Stomach (tissue), 19 donors: ENCODE measurements at places on chromosomes 1 and 21. TPM values are rescaled to one million over a fixed set of nuclear protein-coding genes. Genes with fewer than 3 reads are reported as not detected.

GRCh38 chr1:226549094-226549936, 751 bp downstream of the STUM start:
- peaks cover 41% of the 10 kb centered on the region for H3K4me1 ChIP-seq
- peak; percentile 39 for DNase-seq
- H3K27ac ChIP-seq: peak overlapping the region; percentile 30

GRCh38 chr21:41359286-41359685, 2.5 kb upstream of the MX2 start:
- H3K27me3 ChIP-seq: no peaks in the 10 kb centered on the region
- H3K4me3 ChIP-seq: no peak overlapping the region
- H3K27ac ChIP-seq: peak overlapping the region; percentile 62
- DNase-seq: no peak

GRCh38 chr21:29172282-29172681, 41.8 kb downstream of the MAP3K7CL start:
- DNase-seq: no peak
- H3K36me3 ChIP-seq: no peaks in the 10 kb centered on the region
- no peak overlapping the region for H3K27ac ChIP-seq
- H3K27me3 ChIP-seq: no peaks in the 10 kb centered on the region
- H3K4me1 ChIP-seq: peaks cover 14% of the 10 kb centered on the region

DNA sequence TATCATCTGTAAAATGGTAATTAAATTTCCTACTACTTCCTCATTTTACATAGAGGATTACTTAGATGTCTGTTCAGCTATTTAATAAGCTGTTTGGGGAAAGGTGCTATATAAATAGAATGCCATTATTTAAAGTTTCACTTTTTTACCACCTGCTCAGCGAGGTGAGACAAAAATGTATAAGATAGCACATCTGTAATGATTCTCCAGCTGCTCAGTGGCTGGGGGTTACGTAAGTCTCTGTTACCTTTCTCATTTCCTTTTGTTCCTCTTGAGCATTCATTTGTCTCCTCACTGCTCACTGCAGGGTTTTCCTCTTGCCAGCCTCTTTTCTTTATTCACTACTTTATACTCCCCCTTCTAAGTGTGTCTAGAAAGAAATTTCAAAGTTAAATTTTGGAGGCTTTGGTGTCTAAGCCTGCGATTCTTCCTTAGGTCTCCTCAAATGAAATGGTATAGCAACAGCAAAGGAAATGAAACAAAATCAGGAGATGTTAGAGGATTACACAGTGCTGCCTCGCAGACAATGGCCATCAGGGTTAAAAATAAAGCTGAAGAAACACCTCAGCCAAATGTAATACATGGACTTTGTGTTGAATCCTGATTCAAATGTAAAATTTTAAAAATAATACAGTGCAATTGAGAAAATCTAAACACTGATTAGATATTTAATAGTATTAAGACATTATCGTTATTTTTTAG, 6.8 kb downstream of the RGS8 start:
- DNase-seq: no peak
- peaks cover 3% of the 10 kb centered on the region for H3K27me3 ChIP-seq
- H3K4me3 ChIP-seq: no peak overlapping the region
- H3K36me3 ChIP-seq: no peaks in the 10 kb centered on the region
- H3K27ac ChIP-seq: no peak overlapping the region

The CNN3 gene
- 220 TPM for total RNA-seq

- peaks cover 24% of the 10 kb centered on the region for H3K27me3 ChIP-seq
- H3K36me3 ChIP-seq: no peaks in the 10 kb centered on the region
- H3K4me3 ChIP-seq: no peak overlapping the region
- DNase-seq: no peak
Observed at GRCh38 chr1:20284625-20285024, 6.0 kb upstream of the VWA5B1 start.

DNA sequence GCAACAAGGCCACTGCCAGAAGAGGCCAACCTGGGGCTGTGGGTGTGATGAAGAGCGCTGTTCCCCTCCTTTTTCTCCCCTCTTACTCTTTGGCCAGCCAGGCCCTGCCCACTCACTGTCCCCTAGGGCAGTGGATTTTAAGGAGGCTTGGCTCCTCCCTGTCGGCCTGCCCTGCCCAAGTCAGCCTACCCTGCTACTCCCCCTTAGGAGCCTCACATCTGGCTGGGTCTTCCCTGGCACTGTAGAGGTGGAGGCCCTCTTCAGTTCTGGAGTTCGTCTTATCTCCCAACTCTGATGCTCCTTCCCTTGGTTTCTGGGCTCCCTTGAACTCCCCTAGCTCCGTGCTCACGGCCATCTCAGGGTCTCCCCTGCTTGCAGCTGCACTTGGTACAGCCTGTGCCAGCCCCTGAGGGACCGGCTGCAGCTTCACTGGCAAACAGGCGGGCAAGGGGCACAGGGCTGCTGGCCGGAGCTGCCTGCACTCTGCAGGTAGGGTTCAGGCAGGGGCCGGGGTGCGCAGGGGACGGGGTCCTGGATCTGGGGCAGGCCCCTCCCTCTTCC, 4.0 kb downstream of the AMPD2 start:
- H3K27ac ChIP-seq: no peak overlapping the region
- peaks cover 64% of the 10 kb centered on the region for H3K4me1 ChIP-seq
- H3K27me3 ChIP-seq: no peaks in the 10 kb centered on the region
- H3K36me3 ChIP-seq: peaks cover 38% of the 10 kb centered on the region
- H3K4me3 ChIP-seq: no peak overlapping the region

DNA sequence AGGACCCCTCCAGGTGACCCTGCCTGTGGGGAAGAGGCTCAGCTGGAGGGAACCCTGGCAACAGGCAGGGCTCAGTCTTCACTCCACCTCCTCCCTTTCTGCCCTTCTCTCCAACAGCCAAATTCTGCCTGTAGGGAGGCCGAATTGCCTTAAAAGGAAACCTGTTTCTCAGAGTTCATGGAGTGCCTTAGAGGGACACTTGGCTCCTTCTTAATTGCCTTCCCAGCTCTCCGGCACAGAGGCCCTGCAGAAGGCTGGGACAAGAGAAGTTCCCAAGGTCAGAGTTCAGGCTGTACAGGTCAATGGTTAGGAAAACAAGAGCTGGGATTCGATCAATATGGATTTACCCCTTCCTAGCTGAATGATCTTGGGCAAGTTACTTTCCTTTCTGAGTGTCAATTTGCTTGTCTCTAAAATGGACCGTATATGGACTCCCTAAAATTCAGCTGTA, 6.2 kb downstream of the CSRP1 start:
- peaks cover 99% of the 10 kb centered on the region for H3K4me1 ChIP-seq
- H3K27me3 ChIP-seq: no peaks in the 10 kb centered on the region
- H3K4me3 ChIP-seq: peak overlapping the region; percentile 2
- peak; percentile 70 for DNase-seq
- peaks cover 9% of the 10 kb centered on the region for H3K36me3 ChIP-seq
- peak overlapping the region; percentile 93 for H3K27ac ChIP-seq

The TNFSF4 gene
- total RNA-seq: 2.2 TPM

DNA sequence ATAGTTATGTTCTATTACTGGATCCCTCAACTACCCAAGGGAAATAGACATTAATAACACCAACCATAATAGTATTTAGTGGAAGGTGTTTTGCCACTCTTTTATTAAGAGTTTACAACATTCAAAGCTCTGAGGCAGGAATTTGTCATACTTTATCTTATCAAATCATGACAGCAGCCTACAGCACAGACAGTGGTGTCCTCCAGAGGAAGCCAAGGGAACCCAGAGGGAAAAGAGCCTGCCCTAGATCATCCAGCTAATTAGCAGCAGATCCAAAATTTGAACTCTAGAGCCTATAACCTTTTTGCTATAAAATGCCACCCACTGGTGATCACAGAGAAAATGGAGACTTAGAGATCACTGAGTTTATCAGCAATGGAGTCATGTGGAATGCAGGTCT, 18.2 kb downstream of the VAV3 start:
- H3K27ac ChIP-seq: no peak overlapping the region
- no peak overlapping the region for H3K4me3 ChIP-seq
- H3K4me1 ChIP-seq: no peaks in the 10 kb centered on the region

- no peaks in the 10 kb centered on the region for H3K27me3 ChIP-seq
- no peak for DNase-seq
- no peak overlapping the region for H3K4me3 ChIP-seq
Observed at GRCh38 chr1:82034812-82035211, 234.1 kb downstream of the ADGRL2 start.

- DNase-seq: peak; percentile 29
- H3K27me3 ChIP-seq: no peaks in the 10 kb centered on the region
- no peaks in the 10 kb centered on the region for H3K36me3 ChIP-seq
Observed at GRCh38 chr21:17725339-17725738, 93.8 kb downstream of the C21orf91 start.
